ENCODE measurements at places on chromosomes 1 and 21.

- DNase-seq = no peak
Measured at GRCh38 chr1:26991310-26992116, 2.0 kb upstream of the TRNP1 start.

GRCh38 chr1:235019471-235019870, 109.2 kb downstream of the TOMM20 start:
- no peak for DNase-seq

DNA sequence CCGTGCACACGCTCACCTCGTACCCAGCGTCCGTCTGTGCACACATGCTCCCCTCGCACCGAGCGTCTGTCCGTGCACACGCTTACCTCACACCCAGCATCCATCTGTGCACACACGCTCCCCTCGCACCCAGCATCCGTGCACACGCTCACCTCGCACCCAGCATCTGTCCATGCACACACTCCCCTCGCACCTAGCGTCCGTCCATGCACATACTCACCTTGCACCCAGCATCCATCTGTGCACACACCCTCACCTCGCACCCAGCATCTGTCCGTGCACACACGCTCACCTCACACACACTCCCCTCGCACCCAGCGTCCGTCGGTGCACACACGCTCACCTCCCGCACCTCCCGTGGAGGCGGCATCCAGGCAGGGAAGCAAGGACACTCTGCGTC, 24.4 kb upstream of the COL18A1 start:
- DNase-seq = no peak

DNA sequence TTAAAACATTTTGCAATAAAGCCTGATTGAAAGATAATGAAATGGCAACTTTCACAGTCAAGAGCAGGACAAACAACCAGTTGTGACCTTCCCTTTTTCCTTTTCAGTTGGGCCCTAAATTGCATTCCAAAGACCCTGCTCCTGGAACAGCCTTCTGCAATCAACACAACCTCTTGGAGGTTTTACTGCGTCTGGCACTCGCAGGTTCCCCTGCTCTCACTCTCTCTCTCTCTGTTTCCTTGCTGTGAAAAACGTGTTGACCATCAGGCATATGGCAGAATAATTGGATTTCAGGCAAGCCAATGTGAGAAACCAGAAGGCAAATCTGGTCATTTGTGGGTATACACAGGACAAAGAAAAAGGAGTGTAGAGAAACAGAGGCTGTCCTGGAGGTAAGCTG, 23.2 kb downstream of the SLC44A5 start:
- DNase-seq = no peak
